Prostate gland (tissue), 2 donors: ENCODE measurements at places on chromosomes 1 and 21. TPM values are rescaled to one million over a fixed set of nuclear protein-coding genes. Genes with fewer than 3 reads are reported as not detected.

- no peak for DNase-seq
These were observed 1573.0 kb upstream of the PRMT6 start for GRCh38 chr1:105483436-105483835.

- DNase-seq: peak; percentile 54
These were observed 132.3 kb upstream of the BMP8A start for GRCh38 chr1:39359028-39359570.

Gene VWA5B1
- 0.51 TPM for total RNA-seq

GRCh38 chr1:3956527-3957170 is 56.6 kb upstream of the C1orf174 start:
- DNase-seq: no peak

DNA sequence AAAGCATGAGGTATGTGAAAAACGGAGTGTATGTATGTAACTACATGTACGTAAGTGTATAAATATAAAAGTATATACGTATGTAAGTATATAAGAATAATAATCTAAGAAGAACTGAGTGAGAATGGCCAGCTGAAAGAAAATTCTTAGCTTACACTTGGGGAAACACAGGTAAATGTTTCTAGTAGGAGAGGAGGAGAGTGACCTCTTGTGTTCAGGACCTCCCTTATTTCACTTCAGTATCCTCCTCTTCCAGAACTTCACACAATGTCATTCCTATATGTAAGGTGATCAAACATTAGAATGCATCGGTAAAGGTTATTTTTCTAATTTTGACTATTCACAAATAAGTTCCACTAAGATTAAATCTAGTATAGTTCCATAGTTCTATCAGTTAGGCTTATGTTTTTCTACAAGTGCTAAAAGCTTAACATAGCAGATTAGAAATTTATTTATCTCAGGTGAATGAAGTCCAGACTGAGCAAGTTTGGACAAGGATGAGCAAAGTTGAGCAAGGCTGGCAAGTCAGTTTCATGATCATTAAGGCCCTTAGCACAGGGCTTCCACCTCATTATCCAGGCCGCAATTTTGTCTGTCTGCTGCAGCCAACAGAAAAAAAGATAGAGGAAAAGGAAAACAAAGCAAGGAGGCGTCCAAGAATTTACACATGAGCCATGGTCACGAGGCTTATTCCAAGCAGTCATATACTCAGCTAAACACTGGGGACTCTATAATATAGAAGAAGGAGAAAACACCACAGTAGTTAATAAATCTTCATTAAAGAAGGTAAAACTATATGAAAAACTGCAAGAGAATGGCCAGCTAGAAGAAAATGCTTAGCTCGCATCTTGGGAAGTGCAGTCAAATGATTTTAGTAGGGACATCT is 7.1 kb upstream of the MROH9 start:
- no peak for DNase-seq

- no peak for DNase-seq
These were observed 9.1 kb downstream of the NES start for GRCh38 chr1:156667968-156668709.

Gene LEFTY1
- 2.0 TPM for total RNA-seq

- DNase-seq: no peak
These were observed 43.2 kb upstream of the TMEM51 start for GRCh38 chr1:15110128-15110866.

Gene C21orf58
- total RNA-seq: 4.0 TPM

GRCh38 chr1:26543462-26543861 is 13.9 kb downstream of the RPS6KA1 start:
- no peak for DNase-seq

- no peak for DNase-seq
These were observed 41.0 kb downstream of the GATAD2B start for GRCh38 chr1:153881751-153882150.

GRCh38 chr1:2443277-2444137 is 31.1 kb upstream of the PEX10 start:
- DNase-seq: no peak

GRCh38 chr1:155420788-155421187 is 100.1 kb downstream of the RUSC1 start:
- DNase-seq: no peak

Gene MAP3K21
- 76.1 TPM for total RNA-seq

Gene RNU1-4
- under 0.01 TPM for total RNA-seq

- DNase-seq: no peak
These were observed 69.6 kb upstream of the COL24A1 start for GRCh38 chr1:86226204-86226603.

GRCh38 chr21:38039841-38040240 is 123.6 kb upstream of the KCNJ6 start:
- no peak for DNase-seq

GRCh38 chr1:224482619-224483018 is 48.0 kb upstream of the WDR26 start:
- no peak for DNase-seq

- DNase-seq: no peak
These were observed 33.4 kb upstream of the ARHGAP29 start for GRCh38 chr1:94270801-94271203.

- DNase-seq: no peak
These were observed 13.3 kb downstream of the ATP5PO start for GRCh38 chr21:33902349-33902748.

- DNase-seq: no peak
These were observed 14.3 kb downstream of the G0S2 start for GRCh38 chr1:209689477-209689876.

GRCh38 chr1:86352086-86352485 is 44.0 kb downstream of the ODF2L start:
- DNase-seq: no peak

DNA sequence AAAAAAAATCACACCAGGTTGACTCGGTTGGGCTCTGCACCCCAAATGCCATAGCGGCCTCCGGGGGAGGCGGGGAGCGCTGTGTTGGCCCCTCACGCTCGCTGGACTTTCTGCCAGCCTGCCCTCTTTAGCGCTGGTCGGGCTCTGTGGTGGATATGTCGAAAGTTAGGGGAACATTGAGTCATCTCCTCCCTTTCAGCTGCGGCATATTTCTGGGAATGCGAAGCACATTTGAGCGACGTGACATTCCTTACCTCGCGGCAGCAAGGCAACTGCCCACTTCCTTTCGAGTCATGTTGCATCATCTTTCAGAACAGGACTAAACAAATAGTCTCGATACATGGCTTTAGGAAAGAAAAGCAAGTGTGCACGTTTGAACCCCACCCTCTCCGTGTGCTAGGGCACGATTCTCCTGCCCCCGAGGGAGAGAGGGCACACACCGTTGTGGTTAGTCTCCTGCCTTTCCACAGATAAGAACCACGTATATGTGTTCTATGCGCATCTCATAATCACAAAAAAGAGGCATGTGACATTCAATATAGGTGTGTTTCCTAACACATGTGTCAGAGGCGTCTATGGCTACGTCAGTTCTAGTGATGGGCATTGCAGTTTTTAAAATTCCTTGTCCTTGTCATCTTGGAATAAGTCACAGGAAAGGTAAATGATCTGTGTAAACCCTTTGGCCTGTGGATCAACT is 105.9 kb upstream of the SLC45A1 start:
- no peak for DNase-seq

GRCh38 chr1:79594121-79594698 is 587.7 kb upstream of the ADGRL4 start:
- no peak for DNase-seq

Gene TMEM269
- 0.14 TPM for total RNA-seq
